ENCODE measurements at places on chromosomes 4 and X.

- DNase-seq, result no peak
These were observed 7.6 kb downstream of the ENPEP start for GRCh38 chr4:110483516-110483915.

GRCh38 chr4:76535603-76536372 lies 100.8 kb downstream of the SHROOM3 start:
- DNase-seq, result no peak

GRCh38 chr4:304969-305680 lies at the start of gene ZNF732:
Gene ZNF732, minus strand, starts transcription at chr4:305474. Its CDS starts 164 bp downstream, at chr4:305310.
- peak; percentile 78 for DNase-seq

DNA sequence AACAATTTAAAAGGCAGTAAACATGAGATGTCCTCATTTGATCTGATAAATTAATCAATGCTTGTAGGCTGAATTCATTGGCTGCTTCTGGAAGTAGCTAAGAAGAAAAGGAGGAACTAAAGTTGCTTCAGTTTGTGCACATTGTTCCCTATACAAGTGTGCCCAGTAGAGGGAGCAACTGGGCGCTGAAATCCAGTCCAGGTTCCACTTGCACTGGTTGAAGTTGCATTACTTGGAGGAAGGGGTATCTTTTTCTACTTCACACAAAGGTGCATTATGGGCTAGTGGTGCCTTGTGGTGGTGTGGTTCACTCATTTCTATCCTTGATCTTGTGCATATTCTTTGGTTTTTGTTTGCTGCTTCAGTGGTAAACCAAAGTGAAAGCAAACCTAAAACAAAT lies 67.9 kb upstream of the SOX3 start:
- peak; percentile 1 for DNase-seq

DNA sequence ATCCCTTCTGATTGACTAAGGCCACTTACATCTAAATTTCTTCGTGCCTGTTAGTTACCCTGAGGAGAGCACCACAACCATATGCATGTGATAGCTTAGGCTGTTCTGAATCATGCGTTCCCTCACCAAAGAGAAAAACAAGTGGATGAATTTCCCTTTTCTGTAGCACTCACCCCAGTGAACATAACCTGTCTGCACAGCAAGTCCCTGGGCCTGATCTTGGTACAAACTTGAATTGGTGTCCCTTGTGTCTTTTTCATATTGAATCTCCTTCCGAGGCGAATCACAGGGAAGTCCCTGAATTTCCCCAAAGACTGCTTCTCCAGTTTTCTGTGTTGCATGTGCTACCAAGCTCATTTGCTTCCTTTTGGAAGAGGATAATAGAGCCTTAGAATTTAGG lies 100.4 kb downstream of the KLHL8 start:
- DNase-seq, result no peak

GRCh38 chr4:158147151-158147550 lies 25.7 kb downstream of the GASK1B start:
- DNase-seq, result no peak

DNA sequence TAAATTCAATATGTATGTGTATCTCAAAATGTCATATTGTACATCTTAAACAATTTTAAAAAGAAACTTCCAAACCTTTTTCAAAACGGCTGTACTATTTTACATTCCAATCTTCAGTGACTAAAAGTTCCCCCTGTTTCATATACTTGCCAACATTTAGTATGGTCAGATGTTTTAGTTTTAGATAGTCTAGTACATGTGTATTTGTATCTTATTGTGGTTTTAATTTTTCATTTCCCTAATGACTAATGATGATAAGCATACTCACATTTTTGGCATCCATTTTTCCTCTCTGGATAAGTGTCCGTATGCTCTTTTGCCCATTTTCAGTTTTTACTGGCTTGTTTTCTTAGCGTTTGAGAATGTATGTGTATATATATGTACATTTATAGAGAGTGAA lies 212.2 kb upstream of the MAGEB18 start:
- DNase-seq, result no peak

DNA sequence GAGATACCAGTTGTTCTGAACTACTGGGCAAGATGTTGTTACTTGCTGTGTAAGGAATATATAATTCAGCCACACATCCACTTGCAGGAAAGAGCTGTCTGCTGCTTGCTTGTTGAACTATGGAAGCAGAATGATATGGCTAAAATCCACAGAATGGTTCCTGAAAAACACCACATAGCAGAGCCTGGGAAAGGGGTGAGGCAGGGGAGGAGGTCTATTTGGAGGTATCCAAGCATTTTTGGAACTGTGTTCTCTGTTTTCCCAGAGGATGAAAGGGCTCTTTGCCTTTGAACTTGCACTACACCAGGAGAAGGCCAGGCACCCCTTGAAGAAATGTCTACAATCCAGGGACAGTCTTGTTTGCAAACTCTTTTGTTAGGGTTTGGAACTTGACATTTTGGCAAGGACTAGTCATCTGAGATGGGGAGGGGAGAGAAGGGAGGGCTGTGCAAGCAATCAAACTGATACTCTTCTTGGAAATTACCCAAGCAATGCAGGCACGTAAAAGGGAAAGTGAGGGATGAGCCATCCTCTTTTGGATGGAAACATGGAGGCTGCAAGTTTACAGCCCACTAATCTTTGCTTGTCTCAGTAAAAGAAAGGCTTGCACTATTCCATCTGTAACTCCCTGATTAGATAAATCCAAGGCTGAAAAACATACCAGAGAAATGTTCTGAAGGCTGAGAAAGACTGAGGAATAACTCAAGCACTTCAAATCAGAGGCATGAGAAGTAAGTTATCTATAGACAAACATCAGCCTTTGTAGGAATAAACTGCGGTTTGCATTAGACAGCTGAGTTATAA lies 141.0 kb downstream of the TSPAN5 start:
- no peak for DNase-seq

GRCh38 chr4:36771411-36772153 lies 473.0 kb upstream of the NWD2 start:
- DNase-seq, result no peak

DNA sequence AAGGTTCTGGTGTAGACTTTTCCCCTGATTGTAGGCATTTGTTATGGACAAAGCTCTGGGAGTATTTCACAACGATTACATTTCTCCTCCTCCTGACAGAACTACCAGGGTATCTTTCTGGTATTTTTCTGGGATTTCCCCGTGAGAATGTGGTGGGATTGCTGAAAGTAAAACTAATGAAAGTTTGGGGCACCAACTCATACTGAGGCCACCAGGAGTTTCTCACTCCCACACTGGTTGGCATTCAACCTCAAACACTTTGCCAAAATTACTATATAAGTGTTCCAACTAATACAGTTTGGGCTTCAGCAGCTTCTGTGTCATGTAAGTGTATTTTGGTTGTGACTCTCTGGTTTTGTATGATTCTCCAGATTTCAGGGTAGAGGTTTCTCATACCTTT lies 855.1 kb downstream of the GLUD2 start:
- no peak for DNase-seq

DNA sequence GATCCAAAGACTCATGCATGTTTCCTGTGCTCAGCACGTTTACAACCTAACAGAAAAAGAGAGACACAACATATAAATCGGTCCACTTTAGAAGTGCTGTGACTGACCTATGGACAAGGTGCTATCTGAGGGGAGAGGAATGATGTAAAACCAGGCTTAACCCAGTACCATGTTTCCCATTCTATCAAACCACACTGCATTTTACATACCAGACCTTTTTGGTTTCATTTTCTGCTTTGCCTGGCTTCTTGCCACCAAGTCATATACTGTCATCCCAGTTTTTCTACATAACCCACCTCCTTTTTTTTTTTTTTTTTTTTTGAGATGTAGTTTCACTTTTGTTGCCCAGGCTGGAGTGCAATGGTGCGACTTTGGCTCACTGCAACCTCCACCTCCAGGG lies 82.2 kb downstream of the KLF8 start:
- no peak for DNase-seq

- DNase-seq, result no peak
These were observed 77.8 kb upstream of the NFKB1 start for GRCh38 chr4:102423375-102423774.

DNA sequence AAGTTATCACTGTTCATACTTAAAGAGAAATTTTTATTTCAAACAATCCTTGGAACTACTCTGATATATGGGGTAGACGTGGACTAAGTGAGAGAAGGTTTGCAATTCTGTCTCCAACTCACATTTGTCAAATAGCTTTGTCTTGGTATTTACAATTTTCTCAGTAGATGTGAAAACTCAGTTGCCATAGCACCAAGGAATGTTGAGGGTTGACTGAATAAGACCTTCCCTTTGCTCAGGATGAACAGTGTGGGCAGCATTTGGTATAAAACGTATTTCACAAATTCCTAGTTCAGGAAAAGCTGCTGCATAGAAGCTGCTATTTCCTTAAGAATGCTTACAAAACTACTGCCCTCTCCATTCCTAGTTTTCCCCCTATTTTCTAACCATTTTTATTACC lies 399.5 kb downstream of the NKX6-1 start:
- DNase-seq, result no peak

GRCh38 chr4:186151499-186151898 lies 39.9 kb upstream of the CYP4V2 start:
- DNase-seq, result no peak

GRCh38 chrX:47828984-47829383 lies 7.7 kb upstream of the ZNF81 start:
- DNase-seq, result no peak

DNA sequence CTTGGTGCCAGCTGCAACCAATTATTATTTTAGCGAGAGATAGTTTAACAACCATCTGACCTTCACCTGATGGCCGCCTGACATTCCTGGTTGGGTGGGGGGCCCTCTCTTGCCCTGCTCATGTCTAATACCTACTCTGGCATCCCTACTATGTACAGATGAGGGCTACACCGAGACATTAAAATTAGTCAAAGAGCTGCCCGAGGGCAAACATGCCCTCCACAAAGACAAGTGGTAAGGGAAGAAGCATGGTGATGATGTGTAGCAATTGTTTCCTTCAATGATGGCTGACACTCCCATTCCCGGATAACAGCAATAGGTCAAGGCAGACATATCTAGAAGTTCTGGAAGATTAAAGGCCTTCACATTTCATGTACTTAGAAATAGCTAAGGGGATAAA lies 49.6 kb downstream of the MAP7D3 start:
- DNase-seq, result no peak

DNA sequence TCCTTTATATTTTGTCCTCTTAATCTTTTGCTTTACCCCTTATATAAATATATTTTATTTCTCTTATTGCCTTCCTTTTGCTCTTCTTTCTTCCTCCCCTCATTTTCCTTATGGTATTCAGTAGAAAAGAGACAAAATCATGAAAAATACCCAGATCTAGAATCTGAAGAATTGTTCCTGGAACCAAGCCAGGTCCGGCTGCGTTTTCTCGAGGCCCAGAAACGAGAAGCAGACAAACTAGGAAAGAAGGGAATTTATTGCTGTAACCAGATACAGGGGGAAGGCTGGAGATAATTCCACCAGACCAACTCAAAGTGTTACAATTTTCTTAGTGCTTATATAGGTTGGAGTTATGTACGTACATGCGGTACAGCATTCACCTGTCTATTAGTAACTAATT lies 328.7 kb downstream of the GABRG1 start:
- no peak for DNase-seq

GRCh38 chrX:53383376-53384076 lies 38.9 kb downstream of the SMC1A start:
- no peak for DNase-seq

DNA sequence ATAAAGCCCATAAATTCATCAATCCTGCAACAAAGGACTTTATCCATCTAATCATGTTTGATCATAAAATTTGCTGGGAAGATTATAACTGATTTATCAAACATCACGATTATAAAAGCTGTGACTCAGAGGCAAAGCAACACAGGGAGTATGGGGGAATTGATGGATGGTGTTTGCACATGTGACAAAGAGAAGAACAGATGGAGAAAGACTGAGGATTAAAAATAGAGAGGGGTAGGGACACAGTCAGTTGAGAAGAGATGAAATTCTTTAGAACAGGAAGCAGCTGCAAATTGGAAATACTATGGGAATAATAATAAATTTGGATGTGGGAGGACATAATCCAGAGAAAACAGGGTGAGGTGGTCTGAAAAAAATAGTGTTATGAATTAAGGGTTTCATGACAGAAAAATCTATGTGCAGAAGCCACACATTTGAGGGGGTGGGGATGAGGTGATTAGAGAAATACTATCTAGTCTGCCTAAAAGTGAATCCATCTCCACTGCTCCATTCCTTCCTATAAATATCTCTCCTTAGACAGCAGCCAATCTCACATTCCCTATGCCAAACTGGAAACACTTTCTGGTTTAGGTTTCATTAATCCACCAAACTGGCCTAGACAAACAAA lies 6.2 kb downstream of the PRR32 start:
- DNase-seq, result no peak

DNA sequence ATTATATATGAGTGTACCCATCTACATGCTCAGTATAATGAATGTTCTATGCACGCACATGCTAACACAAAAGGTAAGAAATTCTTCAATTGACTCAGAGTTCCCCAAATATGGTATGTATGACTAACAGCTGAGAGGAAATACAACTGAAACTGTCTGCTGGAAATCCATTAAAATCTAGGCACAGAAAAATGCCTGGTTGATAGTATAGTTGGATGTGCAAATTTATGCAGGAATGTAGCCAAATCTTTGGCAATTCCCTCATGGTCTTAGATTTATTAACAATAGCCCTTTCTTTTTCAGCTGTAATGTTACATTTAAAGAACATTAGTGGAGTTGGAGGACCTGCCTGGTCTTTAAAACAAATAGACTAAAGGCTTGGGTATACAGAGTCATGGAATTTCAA lies 5.5 kb downstream of the CAMK2D start:
- DNase-seq, result no peak

All from HTR-8/SVneo (cell line).